ENCODE measurements at places on chromosomes 5 and 9.

GRCh38 chr5:80554646-80555045 is 15.4 kb downstream of the ANKRD34B start:
- peak; percentile 71 for DNase-seq

- DNase-seq, result no peak
These were observed 371.5 kb downstream of the NR2F1-AS1 start for GRCh38 chr5:93209476-93209875.

GRCh38 chr5:33315189-33315588 is 125.6 kb upstream of the TARS1 start:
- DNase-seq, result no peak

- DNase-seq, result no peak
These were observed 53.1 kb upstream of the NREP start for GRCh38 chr5:111810112-111810511.

DNA sequence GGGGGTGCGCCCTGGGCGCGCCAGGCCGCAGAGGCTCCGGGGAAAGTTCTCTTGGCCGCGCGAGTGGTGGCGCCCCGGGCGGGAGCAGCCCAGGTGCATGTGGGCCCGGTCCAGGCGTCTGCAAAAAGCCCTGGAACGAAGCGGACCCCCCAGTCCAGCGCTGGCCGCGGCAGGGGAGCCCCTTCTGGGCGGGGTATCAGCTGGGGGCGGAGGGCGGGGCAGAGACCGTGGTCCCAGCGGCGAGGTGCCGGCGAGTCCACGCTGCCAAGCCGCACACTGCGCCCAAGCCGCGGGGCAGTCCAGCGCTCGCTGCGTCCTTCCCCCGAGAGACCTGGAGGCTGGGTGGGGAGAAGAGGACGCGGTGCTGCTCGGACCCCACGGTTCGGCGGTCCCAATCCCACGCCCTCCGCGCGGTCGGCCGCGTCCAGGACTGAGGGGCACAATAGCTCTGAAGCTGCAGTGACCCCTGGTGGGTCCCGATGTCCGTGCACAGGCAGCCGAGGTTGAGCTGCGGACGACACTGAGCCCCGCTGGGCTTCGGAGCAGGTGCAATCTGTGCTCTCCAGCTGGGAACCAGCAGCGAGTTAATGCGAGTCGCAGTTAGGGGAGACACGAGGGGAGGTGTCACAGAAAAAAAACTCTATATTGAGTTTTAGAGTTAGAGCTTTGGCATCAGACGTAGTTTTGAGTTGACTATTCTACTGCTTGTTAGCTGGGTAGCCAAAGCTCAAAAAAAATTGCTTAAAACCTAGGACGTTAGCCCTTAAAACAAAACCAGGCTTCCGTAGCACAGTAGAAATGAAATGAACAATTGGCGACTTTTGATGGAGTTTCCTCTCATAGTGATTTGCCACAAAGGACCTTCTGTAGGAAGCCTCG is 1.1 kb upstream of the EPB41L4A start:
- DNase-seq, result no peak

GRCh38 chr5:125452991-125453390 is 706.6 kb upstream of the ZNF608 start:
- DNase-seq, result no peak

DNA sequence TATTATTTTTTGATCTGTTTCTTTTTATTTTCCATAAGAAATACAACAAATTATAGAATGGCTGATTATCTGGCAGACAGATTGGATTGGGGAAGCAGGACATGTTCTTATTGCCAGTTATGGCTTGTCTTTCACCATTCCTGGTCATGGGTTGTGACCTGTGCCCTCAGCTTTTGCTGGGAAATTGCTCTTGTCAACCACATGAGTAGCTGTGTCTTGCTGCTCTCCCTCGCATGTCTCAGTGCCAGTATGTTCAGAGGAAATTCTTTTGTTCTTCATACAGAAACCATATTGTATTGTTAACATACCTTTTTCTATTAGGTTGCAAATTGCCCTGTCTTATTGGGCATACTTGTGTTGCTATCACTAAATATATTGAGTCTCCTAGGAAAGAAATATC is 344.1 kb downstream of the OSTF1 start:
- DNase-seq, result no peak

Data from NT2/D1 (cell line).